PC-9 (cell line): ENCODE measurements at places on chromosomes 12 and 14. TPM values are rescaled to one million over a fixed set of nuclear protein-coding genes. Genes with fewer than 3 reads are reported as not detected.

KRT72 gene
- total RNA-seq = not detected in 2 replicates

EML5 gene
- 0.43 and 0.46 TPM in 2 replicates for total RNA-seq

CLIP1 gene
- total RNA-seq = 80.8 and 86.9 TPM in 2 replicates

KITLG gene
- 15.8 and 17.4 TPM in 2 replicates for total RNA-seq

GRCh38 chr12:121579981-121580868 is 598 bp downstream of the KDM2B start:
- H3K27ac ChIP-seq = no peak overlapping the region
- peaks cover 39% of the 10 kb centered on the region for H3K4me1 ChIP-seq
- H3K36me3 ChIP-seq = no peaks in the 10 kb centered on the region
- H3K27me3 ChIP-seq = no peaks in the 10 kb centered on the region
- peak overlapping the region; percentile 86 for H3K4me3 ChIP-seq

- H3K4me3 ChIP-seq = no peak overlapping the region
- no peaks in the 10 kb centered on the region for H3K36me3 ChIP-seq
- H3K27ac ChIP-seq = no peak overlapping the region
- H3K4me1 ChIP-seq = no peaks in the 10 kb centered on the region
- no peak for DNase-seq
Measured at GRCh38 chr14:92959761-92960680, 37.1 kb downstream of the CHGA start.

DNA sequence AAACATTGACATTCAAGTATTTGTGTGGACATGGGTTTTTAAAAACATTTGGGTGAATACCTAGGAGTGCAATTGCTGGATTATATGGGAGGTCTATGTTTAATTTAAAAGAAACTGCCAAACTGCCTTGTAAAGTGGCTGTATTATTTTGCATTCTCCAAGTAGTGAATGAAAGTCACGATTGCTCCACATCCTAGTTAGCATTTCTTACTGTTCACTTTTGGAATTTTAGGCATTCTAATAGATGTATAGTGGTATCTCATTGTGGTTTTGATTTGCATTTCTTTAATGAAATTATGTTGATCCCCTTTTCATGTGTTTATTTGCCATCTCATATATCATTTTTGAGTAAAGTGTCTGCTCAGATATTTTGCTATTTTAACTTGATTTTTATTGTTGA is 159.5 kb downstream of the FOXG1 start:
- no peaks in the 10 kb centered on the region for H3K36me3 ChIP-seq
- H3K4me1 ChIP-seq = no peaks in the 10 kb centered on the region
- no peak overlapping the region for H3K27ac ChIP-seq
- H3K4me3 ChIP-seq = no peak overlapping the region

- H3K36me3 ChIP-seq = peaks cover 20% of the 10 kb centered on the region; the same call in 1 of the 2 replicates
- H3K4me3 ChIP-seq = no peak overlapping the region
- DNase-seq = no peak
- H3K27ac ChIP-seq = no peak overlapping the region
- H3K4me1 ChIP-seq = peaks cover 25% of the 10 kb centered on the region
- no peaks in the 10 kb centered on the region for H3K27me3 ChIP-seq
Measured at GRCh38 chr14:65486863-65487262, 74.3 kb downstream of the FUT8 start.

- peaks cover 16% of the 10 kb centered on the region for H3K4me1 ChIP-seq
- no peak overlapping the region for H3K4me3 ChIP-seq
- no peaks in the 10 kb centered on the region for H3K27me3 ChIP-seq
- H3K27ac ChIP-seq = no peak overlapping the region
- H3K36me3 ChIP-seq = no peaks in the 10 kb centered on the region
Measured at GRCh38 chr14:99597911-99598600, 6.0 kb downstream of the CCDC85C start.

DNA sequence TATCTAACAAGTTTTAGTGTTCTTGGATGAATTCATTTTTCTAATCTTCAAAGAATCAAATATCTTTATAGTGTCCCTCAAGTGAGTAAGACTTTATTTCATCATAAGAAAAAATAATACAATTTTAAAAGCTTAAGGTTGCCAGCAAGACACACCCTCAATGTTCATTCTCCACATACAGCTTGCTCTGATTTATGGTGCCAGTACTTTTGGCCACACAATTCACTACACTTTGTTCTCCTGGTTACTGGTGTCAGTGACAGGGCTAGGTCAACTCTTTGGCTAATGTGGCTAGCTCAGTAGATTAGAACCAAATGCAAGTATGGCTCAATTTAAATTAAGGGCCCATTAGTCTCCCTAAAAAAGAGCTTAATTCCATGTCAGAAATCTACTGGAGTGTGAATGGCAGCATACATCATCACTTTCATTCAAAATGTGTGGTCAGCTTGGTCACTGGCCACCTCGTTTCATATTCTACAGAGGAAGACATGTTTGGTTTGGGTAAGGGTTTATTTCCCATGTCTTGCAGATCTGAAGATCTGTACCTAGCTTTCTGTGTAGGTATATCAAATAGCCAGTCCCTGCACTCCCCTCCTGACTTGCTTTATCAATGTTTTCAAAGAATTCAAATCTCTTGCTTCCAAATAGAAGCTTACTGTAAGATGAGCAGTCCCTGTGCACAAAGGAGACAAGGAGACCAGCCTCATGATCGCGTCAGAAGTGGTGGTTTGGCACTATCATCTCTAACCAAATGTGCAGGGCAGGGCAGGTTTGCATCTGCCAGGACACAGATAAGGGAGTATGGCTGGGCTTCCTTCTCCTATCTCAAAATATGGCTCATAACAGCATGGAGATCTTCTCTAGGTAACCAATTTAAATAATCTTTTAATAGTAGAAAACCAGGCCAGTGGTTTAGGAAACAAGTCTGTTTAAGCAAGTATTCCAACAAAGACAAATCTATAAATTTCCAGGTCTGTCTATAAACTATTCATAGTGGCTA is 31.3 kb downstream of the HECTD4 start:
- H3K4me3 ChIP-seq = no peak overlapping the region
- no peaks in the 10 kb centered on the region for H3K36me3 ChIP-seq
- H3K27me3 ChIP-seq = no peaks in the 10 kb centered on the region

DNA sequence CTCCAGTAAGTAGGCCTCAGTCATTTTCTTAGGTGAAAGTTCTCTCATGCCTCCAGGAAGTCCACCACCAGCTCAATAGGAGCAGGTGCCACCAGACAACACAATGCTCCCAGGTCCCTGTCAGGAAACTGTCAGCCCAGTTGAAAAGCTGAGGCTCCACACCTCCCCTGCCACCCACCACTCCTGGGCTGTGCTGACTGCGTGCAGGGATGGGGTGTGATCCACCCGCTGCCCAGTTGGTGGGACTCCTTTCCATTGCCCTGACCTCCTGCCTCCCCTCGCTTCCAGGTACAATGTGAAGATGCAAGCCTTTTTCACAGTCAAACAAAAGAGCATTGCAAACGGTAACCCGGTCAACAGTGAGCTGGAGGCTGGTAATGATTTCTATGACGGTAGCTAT is 64.8 kb upstream of the RIN3 start:
- H3K27me3 ChIP-seq = no peaks in the 10 kb centered on the region
- H3K27ac ChIP-seq = no peak overlapping the region
- no peaks in the 10 kb centered on the region for H3K36me3 ChIP-seq
- no peak overlapping the region for H3K4me3 ChIP-seq
- H3K4me1 ChIP-seq = no peaks in the 10 kb centered on the region
- DNase-seq = no peak

- H3K27me3 ChIP-seq = no peaks in the 10 kb centered on the region
- H3K4me1 ChIP-seq = peaks cover 28% of the 10 kb centered on the region
- no peak overlapping the region for H3K27ac ChIP-seq
- DNase-seq = no peak
- no peaks in the 10 kb centered on the region for H3K36me3 ChIP-seq
- H3K4me3 ChIP-seq = no peak overlapping the region
Measured at GRCh38 chr12:57452181-57452936, 2.7 kb upstream of the INHBE start.

DNA sequence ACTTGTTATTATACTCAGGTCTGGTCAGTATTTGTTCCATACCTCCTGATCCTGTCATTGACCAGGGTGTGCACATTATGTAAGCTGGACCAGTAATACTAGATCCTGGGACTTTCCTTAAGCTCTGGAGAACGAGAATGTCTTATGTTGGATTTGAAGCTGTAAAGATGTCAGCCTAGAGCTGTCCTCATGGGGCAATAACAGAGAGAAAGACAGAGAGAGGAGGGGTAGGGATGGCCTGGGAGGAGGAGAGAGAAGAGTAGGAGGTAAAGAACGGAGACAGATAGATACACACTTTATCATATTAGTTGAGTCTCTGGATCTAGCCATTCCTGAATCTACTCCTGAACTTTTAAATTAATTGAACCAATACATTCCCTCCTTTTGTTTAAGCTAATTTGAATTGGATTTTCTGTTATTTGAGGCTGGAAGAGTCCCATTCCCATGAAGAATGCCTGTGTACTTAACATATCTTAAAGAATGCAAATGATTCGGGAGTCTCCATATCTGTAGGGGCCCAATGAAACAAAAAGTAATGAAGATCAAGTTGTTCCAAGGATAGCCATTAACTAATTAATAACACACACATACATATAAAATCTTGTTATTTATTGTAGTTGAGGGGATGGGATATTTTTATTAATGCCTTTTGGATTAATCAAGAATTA is 55.9 kb downstream of the PLEKHA5 start:
- no peaks in the 10 kb centered on the region for H3K36me3 ChIP-seq
- H3K27me3 ChIP-seq = no peaks in the 10 kb centered on the region
- DNase-seq = no peak

GRCh38 chr12:31007636-31008175 is 66.0 kb upstream of the DDX11 start:
- H3K27ac ChIP-seq = peak overlapping the region; percentile 95
- no peak for DNase-seq
- H3K4me3 ChIP-seq = no peak overlapping the region
